Heart left ventricle (tissue), 16 donors: ENCODE measurements at places on chromosomes 5 and 9. TPM values are rescaled to one million over a fixed set of nuclear protein-coding genes. Genes with fewer than 3 reads are reported as not detected.

CCDC192 gene
- total RNA-seq = not detected

FAM170A gene
- not detected for total RNA-seq

ANKRD18B gene
- 0.35 TPM for total RNA-seq

PSMD5 gene
- 10.2 TPM for total RNA-seq

SNCAIP gene
- total RNA-seq = 1.7 TPM

GRCh38 chr5:32283539-32284377 is 29.0 kb downstream of the MTMR12 start:
- H3K27ac ChIP-seq = no peak overlapping the region
- H3K4me1 ChIP-seq = peaks cover 6% of the 10 kb centered on the region

DNA sequence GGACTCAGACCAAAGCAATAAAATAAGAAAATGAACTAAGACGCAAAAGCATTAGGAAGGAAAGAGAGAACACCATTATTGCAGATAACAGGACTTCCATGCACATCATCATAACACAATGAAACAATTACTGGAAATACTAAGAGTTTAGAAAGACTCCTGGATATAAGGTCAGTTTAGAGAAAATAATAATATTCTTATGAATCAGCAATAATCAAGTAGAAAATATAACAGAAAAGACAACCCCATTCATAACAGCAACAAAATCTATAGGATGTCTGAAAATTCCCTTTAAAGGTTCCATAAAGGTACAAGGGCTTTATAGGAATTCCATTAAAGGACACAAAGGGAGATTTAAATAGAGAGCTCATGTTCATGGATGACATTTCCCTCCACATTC is 73.0 kb downstream of the SPTLC1 start:
- H3K4me1 ChIP-seq = no peaks in the 10 kb centered on the region
- H3K27ac ChIP-seq = no peak overlapping the region
- peaks cover 82% of the 10 kb centered on the region for H3K36me3 ChIP-seq

- no peak overlapping the region for H3K27ac ChIP-seq
- no peak overlapping the region for H3K4me3 ChIP-seq
- peak; percentile 26 for DNase-seq
- H3K27me3 ChIP-seq = no peaks in the 10 kb centered on the region
Observed at GRCh38 chr9:97628668-97629067, 4.5 kb downstream of the TSTD2 start.

DNA sequence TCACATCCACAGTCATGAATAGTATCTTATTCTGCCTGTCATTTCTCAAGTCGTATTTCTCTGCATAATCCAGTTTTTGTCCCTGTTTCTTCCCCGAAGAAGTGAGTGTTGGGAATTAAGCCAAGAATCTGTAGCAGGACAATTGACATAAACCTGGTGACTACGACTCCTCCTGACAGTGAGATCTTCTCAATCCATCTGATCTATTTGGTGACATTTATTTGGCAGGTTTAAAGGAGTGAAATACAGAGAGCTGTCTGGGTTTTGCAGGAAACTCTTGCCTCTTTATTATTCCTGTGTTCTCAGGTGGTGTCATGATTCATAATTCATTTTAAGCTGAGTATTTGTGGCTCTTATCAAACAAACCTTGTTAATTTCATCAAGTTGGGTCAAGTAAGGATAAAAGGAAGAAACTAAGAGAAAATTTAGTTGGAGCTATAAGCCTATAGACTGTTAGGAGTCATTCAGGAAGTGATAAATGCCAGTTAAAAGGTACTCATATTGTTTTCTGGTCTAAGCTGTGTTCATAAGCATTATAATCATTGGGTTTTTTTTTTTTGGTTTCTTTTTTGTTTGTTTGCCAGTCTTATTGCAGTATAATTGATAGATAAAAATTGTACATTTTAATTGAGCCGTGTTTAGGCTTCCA is 95.9 kb upstream of the PCSK1 start:
- no peaks in the 10 kb centered on the region for H3K36me3 ChIP-seq
- no peak overlapping the region for H3K27ac ChIP-seq
- no peaks in the 10 kb centered on the region for H3K27me3 ChIP-seq
- H3K4me3 ChIP-seq = no peak overlapping the region

DNA sequence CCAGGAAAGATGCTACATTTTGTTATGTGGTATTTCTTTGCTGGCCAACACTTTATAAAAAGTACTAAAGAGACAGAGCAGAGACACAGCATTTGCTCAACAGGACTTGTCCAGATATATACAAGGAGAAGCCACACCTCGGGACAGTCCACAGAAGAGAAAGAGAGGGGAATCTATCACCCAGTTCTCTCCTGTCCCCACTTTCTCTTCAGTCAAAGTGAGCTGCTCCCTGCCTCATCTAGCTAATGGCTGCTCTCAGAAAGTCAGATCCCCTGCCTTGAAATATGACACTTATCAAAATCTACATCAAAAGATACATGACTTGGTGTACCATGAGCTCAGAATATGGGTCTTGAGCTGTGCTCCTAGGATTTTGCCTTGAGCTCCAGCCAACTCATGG is 86.7 kb upstream of the SPDL1 start:
- H3K27ac ChIP-seq = no peak overlapping the region
- DNase-seq = no peak
- no peak overlapping the region for H3K4me3 ChIP-seq
- H3K4me1 ChIP-seq = no peaks in the 10 kb centered on the region

GRCh38 chr5:52648726-52649125 is 139.0 kb upstream of the ITGA1 start:
- no peaks in the 10 kb centered on the region for H3K4me1 ChIP-seq
- H3K4me3 ChIP-seq = no peak overlapping the region
- no peaks in the 10 kb centered on the region for H3K36me3 ChIP-seq

- no peak for DNase-seq
- H3K4me1 ChIP-seq = no peaks in the 10 kb centered on the region
- no peak overlapping the region for H3K4me3 ChIP-seq
- no peaks in the 10 kb centered on the region for H3K27me3 ChIP-seq
Observed at GRCh38 chr5:98416541-98416940, 356.9 kb upstream of the RGMB start.

DNA sequence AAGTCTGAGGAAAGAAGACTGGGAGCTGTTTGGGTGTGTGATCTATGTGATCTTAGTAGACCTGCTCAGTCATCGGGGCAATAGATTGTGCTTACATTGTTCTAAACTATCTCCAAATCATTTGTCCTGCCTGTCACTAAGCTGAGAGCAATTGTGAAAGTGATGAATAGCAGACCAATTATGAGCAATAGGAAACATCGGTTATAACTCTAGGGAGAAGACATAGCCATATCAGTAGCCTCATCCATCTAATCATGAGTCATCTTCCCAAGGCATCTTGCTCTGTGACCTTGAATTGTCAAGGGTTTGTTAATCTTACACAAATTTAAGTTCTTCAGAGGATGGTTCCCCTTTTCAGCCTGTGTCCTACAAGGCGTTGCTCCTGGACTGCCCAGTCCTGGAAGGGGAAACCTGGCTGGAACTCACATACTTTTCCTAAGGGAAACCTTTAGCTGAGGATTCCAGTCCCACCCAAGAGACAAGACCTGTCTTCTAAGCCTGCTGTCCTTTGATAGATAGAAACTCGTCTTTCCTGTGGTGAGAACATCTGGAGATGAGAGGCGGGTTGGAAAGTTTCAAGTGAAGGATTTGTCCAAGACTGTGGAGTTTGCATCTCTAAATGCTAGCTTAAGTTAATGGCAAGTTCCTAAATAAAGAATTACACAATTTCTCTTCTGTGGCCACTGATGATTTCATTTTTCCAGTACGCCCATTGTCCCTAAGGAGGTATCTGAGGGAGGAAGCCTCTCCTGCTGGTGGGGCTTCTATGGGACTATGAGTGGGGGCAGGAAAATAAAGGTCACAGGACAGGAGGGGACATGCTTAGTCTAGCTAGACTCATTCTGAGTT is 53.9 kb upstream of the TRIM32 start:
- H3K27me3 ChIP-seq = no peaks in the 10 kb centered on the region
- H3K27ac ChIP-seq = no peak overlapping the region
- H3K4me1 ChIP-seq = no peaks in the 10 kb centered on the region

DNA sequence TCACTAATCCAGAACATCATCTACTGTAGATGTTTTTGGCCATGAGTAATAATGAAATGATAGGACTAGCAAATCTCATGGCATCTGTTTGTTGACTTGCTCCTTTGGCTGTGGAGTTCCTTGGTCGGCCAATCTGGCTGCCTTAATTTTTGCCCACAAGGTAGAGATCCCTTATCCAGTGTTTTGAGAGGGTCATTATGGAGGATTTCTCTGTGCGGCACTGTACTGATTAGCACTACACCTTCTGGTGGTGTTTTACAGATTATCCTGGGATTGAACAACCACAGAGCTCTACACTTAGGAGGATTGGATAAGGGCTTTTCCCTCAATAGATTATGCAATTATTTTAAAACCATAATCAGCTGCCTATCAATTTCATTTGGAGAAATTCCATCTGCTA is 3.2 kb upstream of the ENHO start:
- no peaks in the 10 kb centered on the region for H3K36me3 ChIP-seq
- no peak overlapping the region for H3K4me3 ChIP-seq
- no peak for DNase-seq

- H3K4me3 ChIP-seq = no peak overlapping the region
- H3K36me3 ChIP-seq = no peaks in the 10 kb centered on the region
- no peaks in the 10 kb centered on the region for H3K4me1 ChIP-seq
- no peak overlapping the region for H3K27ac ChIP-seq
- no peak for DNase-seq
- no peaks in the 10 kb centered on the region for H3K27me3 ChIP-seq
Observed at GRCh38 chr9:121921444-121921843, 171.7 kb downstream of the TTLL11 start.

DNA sequence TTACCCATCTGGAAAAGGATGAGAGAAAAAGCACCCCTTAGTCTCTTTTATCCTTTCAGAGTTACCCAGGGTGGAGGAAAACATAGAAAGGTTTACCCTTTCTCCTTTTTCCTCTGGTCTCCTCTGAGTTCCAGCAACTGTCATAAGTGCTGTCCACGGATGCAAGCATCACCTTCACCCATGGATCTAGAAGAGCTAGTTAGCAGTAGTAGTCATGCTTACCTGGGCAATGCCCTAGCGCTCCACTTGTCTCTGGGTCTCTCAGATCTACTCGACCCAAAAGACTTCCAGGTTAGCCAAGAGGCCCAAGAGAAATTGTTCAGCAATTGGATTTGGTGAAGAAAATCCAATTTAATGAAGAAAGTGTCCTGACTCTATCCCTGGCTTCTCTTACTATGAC is 656.2 kb upstream of the PTPRD start:
- H3K4me1 ChIP-seq = no peaks in the 10 kb centered on the region
- H3K4me3 ChIP-seq = no peak overlapping the region
- no peak for DNase-seq
- H3K36me3 ChIP-seq = no peaks in the 10 kb centered on the region
- H3K27me3 ChIP-seq = no peaks in the 10 kb centered on the region
- no peak overlapping the region for H3K27ac ChIP-seq

- no peak overlapping the region for H3K27ac ChIP-seq
- H3K27me3 ChIP-seq = no peaks in the 10 kb centered on the region
- no peak overlapping the region for H3K4me3 ChIP-seq
- no peak for DNase-seq
- H3K4me1 ChIP-seq = no peaks in the 10 kb centered on the region
- H3K36me3 ChIP-seq = no peaks in the 10 kb centered on the region
Observed at GRCh38 chr9:32004431-32005076, 379.9 kb upstream of the ACO1 start.
